ENCODE measurements at places on chromosomes 7 and 10.
A peak's percentile ranks its signal among the peaks of the same experiment; 100 is the strongest.

GRCh38 chr7:39414224-39415035, 151.8 kb upstream of the YAE1 start:
- peak; percentile 13 for DNase-seq

- DNase-seq: no peak
Measured at GRCh38 chr10:100100651-100101184, 19.0 kb upstream of the CPN1 start.

DNA sequence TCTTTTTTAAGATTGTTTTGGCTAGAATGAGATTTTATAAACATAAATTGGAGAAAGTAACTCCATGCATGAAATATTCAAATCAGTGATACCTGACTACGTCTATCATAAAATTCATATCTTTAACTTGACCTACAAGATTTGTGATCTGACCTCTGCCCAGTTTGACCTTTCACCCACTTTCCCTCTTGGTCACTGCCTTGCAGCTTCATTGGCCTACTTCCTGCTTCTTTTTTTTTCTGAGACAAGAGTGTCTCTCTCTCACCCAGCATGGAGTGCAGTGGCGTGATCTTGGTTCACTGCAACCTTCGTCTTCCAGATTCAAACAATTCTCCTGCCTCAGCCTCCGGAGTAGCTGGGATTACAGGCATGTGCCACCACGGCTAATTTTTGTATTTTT, 28.5 kb downstream of the TPST1 start:
- DNase-seq: no peak

DNA sequence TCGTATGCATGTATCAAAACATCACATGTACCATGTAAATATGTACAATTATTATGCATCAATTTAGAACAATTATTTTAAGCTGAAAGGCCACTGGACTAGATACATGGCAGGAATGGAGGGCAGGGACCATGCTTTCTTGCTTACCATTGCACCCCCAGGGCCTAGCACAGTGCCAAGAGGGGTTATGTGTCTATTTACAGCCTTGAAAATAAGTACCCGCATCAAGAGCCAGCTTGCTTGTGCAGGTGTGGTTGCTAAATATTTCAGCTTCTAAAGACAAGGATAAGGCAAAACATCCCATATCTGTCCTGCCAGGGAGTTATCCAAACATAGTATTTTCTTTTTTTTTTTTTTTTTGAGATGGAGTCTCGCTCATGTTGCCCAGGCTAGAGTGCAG, 14.7 kb upstream of the OAT start:
- no peak for DNase-seq

GRCh38 chr10:90834326-90834725, 23.5 kb downstream of the HTR7 start:
- no peak for DNase-seq

DNA sequence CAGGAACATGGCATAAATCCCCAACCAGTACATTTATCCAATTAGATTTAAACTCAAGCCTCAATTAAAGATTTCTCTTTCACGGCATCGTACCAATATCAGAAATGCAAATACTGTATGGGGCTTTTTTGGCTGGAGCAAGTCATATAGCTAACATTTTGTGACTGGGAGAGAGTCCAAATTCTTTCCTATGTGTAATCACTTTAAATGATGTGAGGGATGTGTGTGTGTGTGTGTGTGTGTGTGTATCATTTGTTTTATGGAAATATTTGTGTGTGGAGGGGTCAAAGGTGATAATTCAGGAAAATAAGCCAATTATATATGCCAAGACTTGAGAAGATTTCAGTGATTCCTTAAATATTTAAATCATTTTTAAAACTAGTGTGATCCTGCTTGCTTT, 196.6 kb downstream of the TRIL start:
- no peak for DNase-seq

DNA sequence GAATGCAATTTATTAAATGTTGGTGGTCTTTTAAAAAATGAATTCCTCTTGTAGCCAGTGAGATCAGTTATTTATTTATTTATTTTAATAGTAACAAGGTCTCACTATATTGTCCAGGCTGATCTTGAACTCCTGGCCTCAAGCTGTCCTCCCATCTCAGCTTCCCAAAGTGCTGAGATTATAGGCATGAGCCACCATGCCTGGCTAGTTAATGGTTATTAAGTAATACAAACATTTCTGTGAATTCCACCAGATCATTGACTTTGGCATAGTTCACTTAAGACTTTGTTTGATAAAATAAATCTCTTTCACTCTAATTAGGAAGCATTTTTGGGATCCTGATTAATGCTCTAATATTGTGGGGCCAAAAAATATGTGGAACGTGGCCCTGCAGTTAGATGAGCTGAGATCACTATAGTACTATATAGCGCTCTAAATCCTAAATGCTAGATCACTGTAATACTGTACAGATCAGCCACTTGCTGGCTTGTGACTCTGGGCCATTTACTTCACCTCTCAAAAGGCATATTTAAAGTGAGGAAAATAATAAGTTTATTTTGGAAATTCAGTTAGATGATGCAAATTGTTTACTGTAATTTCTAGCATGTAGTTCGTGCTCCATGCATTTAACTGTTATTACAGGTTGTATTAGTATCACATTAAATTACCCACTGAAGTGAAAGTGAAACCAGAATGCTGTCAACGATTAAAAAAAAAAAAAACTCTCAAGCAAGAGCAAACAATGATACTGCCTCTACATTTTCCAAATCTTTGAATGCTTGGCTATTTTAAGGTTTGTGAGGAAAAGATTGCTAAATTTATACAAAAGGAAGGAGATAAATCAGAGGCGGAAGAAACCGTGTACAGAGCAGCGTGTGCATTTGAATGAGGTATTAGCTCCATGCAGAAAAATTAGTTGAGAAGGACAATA, 15.9 kb upstream of the FAS start:
- DNase-seq: peak; percentile 28

DNA sequence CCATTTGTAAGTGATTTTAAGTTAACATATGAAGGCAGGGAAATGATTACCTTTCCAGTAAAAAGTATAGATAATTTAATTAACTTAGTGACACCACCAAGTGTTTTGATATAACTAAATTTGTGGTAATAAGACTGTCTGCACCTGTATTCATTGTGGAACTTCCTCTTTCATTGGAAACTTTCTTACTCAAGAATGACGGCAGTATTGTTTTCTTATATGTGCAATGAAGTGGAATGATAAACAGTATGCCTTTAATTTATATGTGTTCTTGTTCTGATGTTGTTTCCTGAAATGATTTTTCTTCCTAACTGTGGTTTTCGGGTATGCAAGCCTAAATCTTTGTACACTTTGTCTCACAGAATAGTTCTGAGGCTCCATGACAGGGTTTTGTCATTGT, 46.4 kb downstream of the CASD1 start:
- no peak for DNase-seq

GRCh38 chr7:25911738-25912607, 240.0 kb upstream of the NFE2L3 start:
- DNase-seq: no peak

DNA sequence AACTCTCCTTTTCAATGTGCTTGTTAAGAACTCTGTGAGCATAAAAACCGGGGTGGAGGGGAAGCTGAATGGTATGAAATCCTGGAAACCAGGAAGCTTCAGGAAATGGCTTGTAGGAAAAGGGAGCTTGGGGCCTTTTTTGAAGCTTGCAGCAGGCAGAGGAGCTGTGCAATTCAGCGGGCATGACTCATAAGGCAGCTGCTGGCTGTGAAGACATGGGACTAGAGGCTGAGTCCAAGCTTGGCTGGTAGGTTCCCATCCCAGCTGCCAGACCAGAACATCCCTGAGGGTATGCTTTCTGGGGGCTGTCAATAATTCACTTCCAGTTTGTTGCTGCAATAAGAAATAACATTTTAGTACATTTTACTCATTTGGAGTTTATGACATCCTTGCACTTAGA, 36.8 kb upstream of the CDC14C start:
- no peak for DNase-seq

- DNase-seq: no peak
Measured at GRCh38 chr10:103640436-103641181, 147.1 kb downstream of the NEURL1 start.

- DNase-seq: peak; percentile 76
Measured at GRCh38 chr10:44937196-44938005, 22.2 kb upstream of the RASSF4 start.

DNA sequence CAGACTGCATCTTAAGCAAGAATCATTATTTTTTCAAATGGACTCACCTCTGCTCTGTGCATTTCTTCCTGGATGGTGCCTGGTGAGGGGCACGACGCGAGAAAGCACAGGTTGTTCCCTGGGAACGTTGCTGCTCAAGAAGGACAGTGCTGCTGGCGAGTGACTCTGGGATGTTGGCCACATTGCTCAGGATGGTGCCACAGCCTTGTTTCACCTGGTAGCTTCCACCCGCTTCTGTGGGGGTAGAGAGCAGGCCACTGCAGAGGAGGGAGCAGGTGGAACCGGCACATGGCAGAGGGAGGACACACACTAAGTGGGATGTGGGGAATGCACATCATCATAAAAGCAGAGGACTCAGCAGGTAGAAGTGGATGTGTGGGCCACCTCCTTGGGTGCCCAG, 444.7 kb downstream of the TCERG1L start:
- no peak for DNase-seq

DNA sequence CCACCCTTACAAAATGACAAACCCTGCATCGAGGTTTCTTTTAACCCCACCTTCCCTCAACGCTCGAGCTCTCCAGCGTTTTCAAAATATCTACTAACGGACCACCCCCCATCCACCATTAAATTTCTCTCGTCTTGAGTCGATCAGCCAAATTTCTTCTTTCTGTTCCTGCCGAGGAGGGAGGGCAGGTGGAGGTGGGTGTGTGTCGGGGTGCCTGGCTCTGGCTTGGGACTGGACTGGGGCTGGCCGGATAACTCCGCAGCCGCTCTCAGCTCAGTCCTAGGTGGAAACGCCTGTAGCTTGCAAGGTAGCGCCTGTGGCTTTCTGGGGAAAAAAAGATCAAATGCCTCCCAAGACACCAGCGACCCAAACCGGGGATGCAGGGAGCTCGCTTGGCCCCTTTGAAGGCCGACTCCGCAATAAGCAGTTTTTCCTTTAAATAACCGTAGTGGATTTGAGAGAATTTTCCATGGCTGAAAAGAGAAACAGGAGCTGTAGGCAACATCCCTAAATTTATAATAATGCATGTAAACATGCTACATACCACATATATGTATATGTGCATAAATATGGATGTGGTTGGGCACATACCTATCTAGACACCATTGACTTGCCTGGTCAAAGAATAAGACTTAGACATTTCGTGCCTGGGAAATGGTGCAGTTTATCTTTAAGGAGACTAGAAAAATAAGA, 1.9 kb upstream of the TMEM178B start:
- DNase-seq: no peak

DNA sequence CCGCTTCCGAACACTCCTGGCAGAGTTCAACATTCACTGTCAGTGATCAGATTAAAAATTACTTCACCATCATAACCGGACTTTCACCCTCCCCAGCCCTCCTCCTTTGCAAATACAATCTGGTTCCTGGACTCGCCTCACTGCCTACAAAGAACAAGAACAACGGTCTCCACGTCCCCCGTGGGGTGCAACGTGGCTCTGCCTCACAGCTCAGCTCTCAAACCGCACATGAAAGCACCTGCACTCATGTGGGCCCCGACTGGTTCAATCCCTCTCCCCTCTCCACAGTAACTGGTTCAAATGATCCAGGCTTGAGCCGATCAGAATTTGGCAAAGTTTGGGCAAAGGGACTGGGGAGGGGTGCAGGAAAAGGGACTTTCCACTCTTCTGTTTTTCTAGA, 21.0 kb downstream of the ASB13 start:
- no peak for DNase-seq

- DNase-seq: no peak
Measured at GRCh38 chr10:48242171-48242904, 32.2 kb downstream of the FRMPD2 start.

DNA sequence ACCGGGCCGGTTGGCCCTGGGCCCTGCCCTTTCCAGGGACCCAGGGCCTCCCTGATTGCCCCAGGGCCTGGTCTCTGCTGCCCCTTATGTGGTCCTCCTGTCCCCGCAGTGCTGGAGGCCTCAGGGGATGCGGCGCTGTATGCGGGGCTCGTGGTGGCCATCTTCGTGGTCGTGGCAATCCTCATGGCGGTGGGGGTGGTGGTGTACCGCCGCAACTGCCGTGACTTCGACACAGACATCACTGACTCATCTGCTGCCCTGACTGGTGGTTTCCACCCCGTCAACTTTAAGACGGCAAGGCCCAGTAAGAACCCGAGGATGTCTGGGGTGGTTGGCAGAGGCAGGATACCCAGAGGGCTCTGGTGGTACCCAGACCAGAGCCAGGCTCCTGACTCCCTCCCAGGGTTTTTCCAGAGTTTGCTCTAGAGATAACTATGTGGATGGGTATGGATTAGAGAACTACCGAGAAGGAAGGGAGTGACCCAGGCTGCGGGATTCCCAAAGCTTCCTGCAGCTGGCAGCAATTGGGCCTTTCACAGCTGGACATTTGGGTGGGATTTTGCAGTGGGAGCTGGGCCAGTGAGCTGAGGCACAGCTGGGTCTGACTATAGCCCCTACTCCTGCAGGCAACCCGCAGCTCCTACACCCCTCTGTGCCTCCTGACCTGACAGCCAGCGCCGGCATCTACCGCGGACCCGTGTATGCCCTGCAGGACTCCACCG, 28.1 kb upstream of the SLC29A3 start:
- no peak for DNase-seq

GRCh38 chr10:74888962-74889661, 62.7 kb downstream of the KAT6B start:
- peak; percentile 53 for DNase-seq

- no peak for DNase-seq
Measured at GRCh38 chr10:72261784-72262404, 11.8 kb upstream of the DDIT4 start.

DNA sequence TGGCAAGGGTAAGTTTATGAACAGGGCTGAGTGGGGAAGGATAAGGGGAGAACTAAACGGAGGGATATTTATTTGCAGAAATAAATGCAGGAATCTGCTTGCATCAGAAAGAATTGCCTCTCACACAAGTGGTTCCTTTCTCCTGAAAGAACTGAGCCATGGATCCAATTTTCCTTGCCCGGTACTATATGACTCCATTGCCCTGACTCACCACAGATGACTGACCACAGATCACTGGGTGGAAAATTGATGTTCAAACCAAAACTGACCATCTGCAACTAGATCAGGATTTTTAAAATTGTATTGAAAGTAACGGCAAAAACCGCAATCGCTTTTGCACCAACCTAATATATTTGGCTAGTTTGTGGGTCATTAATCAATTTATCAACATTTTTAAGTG, 6.2 kb upstream of the MACC1 start:
- no peak for DNase-seq

GRCh38 chr7:158422887-158423560, 164.6 kb downstream of the PTPRN2 start:
- DNase-seq: peak; percentile 16

- DNase-seq: peak; percentile 75
Measured at GRCh38 chr10:6416892-6417512, 163.1 kb downstream of the PRKCQ start.

DNA sequence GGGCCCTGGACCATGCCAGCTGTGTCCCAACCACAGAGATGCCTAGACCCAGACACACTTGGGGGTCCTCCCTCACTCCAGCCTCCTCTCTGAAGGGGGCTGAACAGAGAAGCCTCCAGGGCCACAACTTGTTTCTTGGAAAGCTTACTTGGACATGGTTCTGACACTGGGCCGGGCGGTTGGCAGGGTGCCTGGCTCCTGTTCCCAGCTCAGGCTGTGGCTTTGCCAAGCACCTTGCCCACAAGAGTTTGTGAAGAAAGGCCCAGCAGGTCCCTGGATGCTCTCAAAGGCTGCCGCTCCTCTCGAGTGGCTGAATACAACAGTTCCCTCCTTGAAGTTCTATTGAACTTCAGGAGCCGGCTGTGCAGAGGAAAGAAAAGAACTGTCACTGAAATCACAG, 181.6 kb downstream of the PTPN20 start:
- DNase-seq: no peak

GRCh38 chr10:119849944-119850343, 22.7 kb downstream of the MCMBP start:
- DNase-seq: no peak

All from inflammatory macrophage (primary cell).